T follicular helper cell (primary cell): ENCODE measurements at places on chromosomes 4 and X.

DNA sequence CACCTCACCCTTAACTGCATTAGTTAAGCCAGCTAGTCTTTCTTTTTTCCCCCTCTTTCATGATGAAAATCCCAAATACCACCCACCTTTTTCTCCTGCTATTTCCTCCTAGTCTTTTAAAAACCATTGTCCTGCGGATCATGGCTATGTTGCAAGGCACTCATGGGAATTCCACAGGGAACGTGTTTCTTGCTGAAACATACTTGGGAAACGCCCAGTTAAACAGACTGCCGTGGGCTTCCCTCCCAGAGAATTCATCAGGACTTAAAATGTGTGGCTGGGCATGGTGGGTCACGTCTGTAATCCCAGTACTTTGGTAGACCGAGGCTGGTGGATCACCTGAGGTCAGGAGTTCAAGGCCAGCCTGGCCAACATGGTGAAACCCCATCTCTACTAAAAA is 32.2 kb downstream of the XG start:
- DNase-seq = no peak

- no peak for DNase-seq
These were observed 67.4 kb downstream of the DHX15 start for GRCh38 chr4:24516926-24517325.

DNA sequence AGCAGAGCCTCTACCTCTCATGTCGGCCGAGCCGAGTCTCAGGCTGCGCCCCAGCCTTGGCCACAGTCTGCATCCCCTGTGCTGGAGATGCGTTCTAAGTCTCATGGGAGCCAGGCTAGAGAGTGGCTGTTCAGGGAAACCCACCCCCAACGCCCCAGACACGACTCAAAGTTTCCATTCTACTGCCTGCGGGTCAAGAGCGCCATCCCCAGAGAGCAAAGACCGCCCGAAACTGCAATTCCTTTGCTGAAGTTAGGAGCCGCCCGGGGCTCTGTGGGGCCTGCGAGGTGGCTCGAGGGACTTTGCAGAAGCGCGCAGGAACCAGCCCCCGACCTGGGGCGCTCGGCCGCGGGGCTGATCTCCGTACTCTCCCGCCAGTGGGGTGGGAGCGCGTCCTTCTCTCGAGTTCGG is 10.0 kb upstream of the ELF4 start:
- no peak for DNase-seq

DNA sequence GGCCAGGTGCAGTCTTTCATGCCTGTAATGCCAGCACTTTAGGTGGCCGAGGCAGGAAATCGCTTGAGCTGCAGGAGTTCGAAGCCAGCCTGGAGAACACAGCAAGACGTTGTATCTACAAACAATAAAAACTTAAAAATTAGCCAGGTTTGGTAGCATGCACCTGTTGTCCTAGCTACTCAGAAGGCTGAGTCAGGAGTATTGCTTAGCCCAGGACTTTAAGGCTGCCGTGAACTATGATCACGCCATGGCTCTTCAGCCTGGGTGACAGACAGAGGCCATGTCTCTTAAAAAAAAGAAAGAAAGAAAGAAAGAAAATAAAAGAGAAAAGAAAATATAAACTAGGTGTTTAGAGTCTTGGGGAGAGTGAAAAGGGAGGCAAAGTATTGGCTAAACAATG is 96.4 kb upstream of the PDE5A start:
- no peak for DNase-seq

- DNase-seq = no peak
These were observed 515.4 kb upstream of the ATOH1 start for GRCh38 chr4:93313197-93313596.

- no peak for DNase-seq
These were observed 1066.9 kb upstream of the PCDH7 start for GRCh38 chr4:29653221-29653620.

- DNase-seq = no peak
These were observed 188.0 kb upstream of the PACRGL start for GRCh38 chr4:20512033-20512792.

- DNase-seq = no peak
These were observed 24.2 kb upstream of the HELT start for GRCh38 chr4:184994010-184994622.

DNA sequence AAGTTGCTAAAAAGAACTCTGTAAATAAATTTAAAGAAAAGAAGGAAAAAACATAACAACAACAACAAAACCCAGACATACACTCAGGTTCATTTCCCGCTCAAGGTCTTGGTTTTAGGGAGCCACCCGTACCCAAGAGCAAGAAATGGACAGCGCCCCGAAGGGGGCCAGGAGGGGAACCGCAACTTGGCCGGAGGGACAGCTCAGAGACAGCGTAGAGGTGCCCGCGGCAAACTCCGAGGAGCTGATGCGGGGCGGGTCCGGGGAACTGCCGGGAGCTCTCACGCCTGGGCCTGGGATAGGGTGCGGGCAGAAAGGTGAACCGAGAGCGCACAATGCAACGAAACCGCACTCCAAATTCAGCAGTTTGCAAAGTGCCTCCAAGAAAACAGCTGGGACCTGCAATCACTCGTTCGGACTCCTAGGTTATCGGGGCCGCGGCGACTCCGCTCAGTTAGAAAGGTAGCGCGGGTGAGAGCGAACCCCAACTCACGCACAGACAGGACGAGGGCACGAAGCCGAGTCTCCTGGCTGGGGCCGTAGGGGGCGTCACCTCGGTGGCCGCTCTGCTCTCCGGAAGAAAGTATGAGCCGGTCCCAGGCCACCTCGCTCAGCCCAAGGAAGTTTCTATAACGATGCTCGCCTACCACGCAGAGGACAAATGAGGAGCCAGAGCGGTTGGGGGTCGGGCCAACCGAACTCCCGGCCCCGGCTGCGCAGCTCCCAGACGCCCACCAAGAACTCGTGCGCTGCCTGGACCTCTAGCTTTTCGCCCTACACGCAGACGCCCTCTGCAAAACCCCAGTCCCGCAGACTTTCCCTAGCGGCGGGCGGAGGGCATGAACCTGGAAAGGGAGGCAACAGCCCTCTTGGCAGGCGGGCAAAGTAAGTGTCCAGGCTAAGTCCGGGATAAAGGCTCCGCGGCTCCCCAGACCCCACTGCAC is 1.4 kb downstream of the NDNF start:
- DNase-seq = peak; percentile 6

GRCh38 chrX:5176766-5177165 is 1051.9 kb downstream of the NLGN4X start:
- no peak for DNase-seq

- no peak for DNase-seq
These were observed 8.8 kb downstream of the ACSL1 start for GRCh38 chr4:184816962-184817361.

DNA sequence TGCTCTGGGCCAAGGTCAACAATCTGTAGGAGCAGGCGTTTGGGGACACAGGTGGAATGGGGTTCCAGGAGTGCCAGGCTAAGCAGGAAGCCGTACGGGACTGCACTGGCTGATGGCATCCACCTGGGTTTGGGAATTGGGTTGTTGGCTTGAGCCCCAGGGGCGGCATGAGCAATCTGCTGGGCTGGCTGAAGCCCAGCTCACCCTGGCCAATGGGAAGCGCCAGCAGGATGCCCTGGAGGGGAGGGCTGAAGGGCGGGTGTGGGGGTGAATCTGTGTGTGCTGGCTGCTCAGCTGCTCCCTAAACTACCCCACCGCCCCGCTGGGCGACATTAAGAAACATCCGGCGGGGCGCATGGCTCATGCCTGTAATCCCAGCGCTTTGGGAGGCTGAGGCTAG is 8.9 kb upstream of the RGS12 start:
- DNase-seq = no peak

DNA sequence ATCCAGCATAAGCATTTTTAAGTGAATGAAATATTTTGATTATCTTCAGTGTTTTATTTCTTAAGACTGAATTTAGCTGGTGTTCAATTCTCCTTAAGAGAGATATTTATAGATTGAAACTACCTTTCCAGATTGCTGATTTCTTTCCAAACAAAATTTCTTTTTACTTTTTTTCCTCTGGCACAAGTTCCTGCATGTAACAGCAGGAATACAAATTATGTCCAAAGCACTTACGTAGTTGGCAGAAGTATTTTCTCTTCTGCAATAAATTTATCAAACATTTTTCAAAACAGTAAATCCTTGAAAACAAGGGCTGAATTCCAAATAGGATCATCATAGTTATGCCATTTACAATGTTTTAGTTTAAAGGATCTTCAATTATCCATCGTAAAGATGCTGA is 412.6 kb downstream of the IQCM start:
- DNase-seq = no peak
